ENCODE measurements at places on chromosomes 16 and 17.
A peak's percentile ranks its signal among the peaks of the same experiment; 100 is the strongest.

GRCh38 chr17:2041561-2042389 lies at the start of gene OVCA2:
Gene OVCA2, plus strand, starts transcription at chr17:2042022. Its CDS starts 26 bp downstream, at chr17:2042048.
- peak; percentile 97 for DNase-seq
- peak within 1 kb of the TSS; percentile 47 for H3K4me3 ChIP-seq
- peak within 1 kb of the TSS; percentile 85 for H3K27ac ChIP-seq

- H3K4me3 ChIP-seq, result no peak overlapping the region
- H3K4me1 ChIP-seq, result no peaks in the 10 kb centered on the region
- H3K27ac ChIP-seq, result no peak overlapping the region
Measured at GRCh38 chr17:13104576-13104975, 86.7 kb upstream of the ELAC2 start.

DNA sequence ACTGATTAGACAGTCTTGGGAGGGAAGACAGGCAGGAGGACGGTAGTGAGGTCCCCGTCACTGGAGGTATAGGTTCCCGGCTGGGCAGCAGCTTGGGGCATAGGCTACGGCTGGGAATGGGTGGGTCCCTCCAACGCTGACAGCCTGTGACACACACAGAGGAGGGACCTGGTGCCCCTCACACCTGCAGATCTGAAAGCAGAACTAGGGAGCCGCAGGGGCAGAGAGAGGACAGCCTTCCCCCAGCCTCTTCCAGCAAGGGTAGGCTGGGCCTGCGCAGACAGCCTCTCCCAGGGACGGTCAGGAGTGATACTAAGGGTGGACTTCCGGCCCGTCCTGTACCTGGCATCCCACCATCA lies 2.0 kb downstream of the P2RX1 start:
- no peak overlapping the region for H3K4me3 ChIP-seq
- H3K27me3 ChIP-seq, result no peaks in the 10 kb centered on the region
- DNase-seq, result no peak
- no peak overlapping the region for H3K27ac ChIP-seq
- H3K4me1 ChIP-seq, result no peaks in the 10 kb centered on the region

- H3K4me1 ChIP-seq, result peaks cover 19% of the 10 kb centered on the region
- H3K4me3 ChIP-seq, result no peak overlapping the region
- no peak for DNase-seq
Measured at GRCh38 chr16:70526403-70526802, 2.8 kb downstream of the SF3B3 start.

DNA sequence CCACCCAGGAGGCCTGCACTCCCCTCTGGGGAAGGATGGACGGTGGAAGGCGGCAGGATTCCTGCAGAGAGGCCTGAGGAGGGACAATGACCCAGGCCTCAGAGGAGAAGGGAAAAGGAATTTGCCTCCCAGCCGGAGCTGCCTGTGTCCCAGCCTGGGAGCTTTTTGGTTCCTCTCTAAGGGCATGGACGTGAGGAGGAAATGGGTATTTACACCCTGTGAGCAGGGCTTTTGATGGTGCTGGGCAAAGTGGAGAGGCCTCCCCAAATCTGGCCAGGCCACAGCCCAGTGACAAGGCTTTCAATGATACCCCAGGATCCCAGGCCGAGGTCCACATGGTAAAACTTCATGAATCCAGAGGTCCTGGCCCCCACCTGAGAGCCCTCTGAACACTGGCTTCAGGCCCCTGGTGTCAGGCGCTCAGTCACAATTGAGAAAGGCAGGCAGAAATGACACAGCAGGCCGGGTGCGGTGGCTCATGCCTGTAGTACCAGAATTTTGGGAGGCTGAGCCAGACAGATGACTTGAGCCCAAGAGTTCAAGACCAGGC lies 56.0 kb upstream of the DOC2B start:
- no peak for DNase-seq
- no peaks in the 10 kb centered on the region for H3K4me1 ChIP-seq
- H3K27me3 ChIP-seq, result no peaks in the 10 kb centered on the region
- no peaks in the 10 kb centered on the region for H3K36me3 ChIP-seq

DNA sequence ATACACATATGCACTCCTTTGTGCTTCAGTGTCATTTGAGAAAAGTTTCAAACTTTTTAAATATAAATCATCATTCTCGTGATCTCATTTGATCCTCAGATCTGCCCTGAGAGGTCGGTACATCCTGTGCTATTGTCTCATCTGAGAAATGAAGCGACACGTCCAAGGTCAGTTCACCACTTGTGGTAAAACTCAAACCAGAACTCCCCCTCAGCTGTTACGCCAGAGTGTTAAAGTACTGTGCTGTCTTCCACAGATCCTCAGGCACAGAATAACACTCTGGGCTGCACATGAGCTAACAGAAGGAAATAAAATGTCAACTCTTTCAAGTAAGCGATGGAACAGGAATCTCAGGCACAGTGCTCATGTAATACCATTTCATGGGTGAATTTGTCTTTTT lies 31.4 kb downstream of the ANKFN1 start:
- no peak overlapping the region for H3K27ac ChIP-seq
- no peaks in the 10 kb centered on the region for H3K4me1 ChIP-seq
- H3K36me3 ChIP-seq, result no peaks in the 10 kb centered on the region
- no peak for DNase-seq
- H3K27me3 ChIP-seq, result no peaks in the 10 kb centered on the region

GRCh38 chr17:4582691-4583090 lies 1.6 kb upstream of the SMTNL2 start:
- H3K27ac ChIP-seq, result no peak overlapping the region
- no peak for DNase-seq
- H3K4me1 ChIP-seq, result peaks cover 14% of the 10 kb centered on the region

- H3K4me1 ChIP-seq, result no peaks in the 10 kb centered on the region
- H3K4me3 ChIP-seq, result no peak overlapping the region
- H3K27me3 ChIP-seq, result no peaks in the 10 kb centered on the region
- H3K36me3 ChIP-seq, result no peaks in the 10 kb centered on the region
- H3K27ac ChIP-seq, result no peak overlapping the region
Measured at GRCh38 chr17:58991718-58992331, 114.9 kb downstream of the TRIM37 start.

DNA sequence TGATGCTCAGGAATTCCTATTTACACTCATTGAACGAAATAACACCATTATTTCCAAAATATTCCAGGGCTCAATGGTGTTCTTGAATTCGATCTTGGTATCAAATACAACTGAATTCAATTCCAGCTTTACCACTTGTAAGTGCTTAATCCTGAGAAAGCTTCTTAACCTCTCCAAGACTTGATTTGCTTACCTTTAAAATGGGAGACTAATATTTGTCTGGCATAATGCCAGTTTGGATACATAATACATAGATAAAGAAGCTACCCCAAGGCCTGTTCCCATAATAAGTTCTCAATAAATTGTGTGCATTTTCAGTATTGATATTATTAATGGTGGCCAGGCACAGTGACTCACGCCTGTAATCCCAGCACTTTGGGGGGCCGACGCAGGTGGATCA lies 368.9 kb upstream of the MAF start:
- H3K4me3 ChIP-seq, result no peak overlapping the region
- no peaks in the 10 kb centered on the region for H3K27me3 ChIP-seq
- peak overlapping the region; percentile 44 for H3K27ac ChIP-seq
- H3K4me1 ChIP-seq, result no peaks in the 10 kb centered on the region
- no peak for DNase-seq

- H3K27me3 ChIP-seq, result no peaks in the 10 kb centered on the region
- peak overlapping the region; percentile 94 for H3K27ac ChIP-seq
- H3K4me3 ChIP-seq, result peak overlapping the region; percentile 96
- H3K4me1 ChIP-seq, result no peaks in the 10 kb centered on the region
Measured at GRCh38 chr17:75269844-75270217, 1.2 kb downstream of the MIF4GD start.

- H3K4me3 ChIP-seq, result no peak overlapping the region
- no peaks in the 10 kb centered on the region for H3K27me3 ChIP-seq
- no peaks in the 10 kb centered on the region for H3K36me3 ChIP-seq
- H3K27ac ChIP-seq, result peak overlapping the region; percentile 96
Measured at GRCh38 chr16:4696905-4697847, 3.8 kb downstream of the NUDT16L1 start.

GRCh38 chr17:9355846-9356245 lies 219.8 kb downstream of the STX8 start:
- H3K36me3 ChIP-seq, result no peaks in the 10 kb centered on the region
- H3K4me1 ChIP-seq, result no peaks in the 10 kb centered on the region
- no peak overlapping the region for H3K27ac ChIP-seq
- DNase-seq, result no peak
- no peaks in the 10 kb centered on the region for H3K27me3 ChIP-seq

- no peaks in the 10 kb centered on the region for H3K36me3 ChIP-seq
- H3K27ac ChIP-seq, result no peak overlapping the region
- H3K4me1 ChIP-seq, result no peaks in the 10 kb centered on the region
- H3K4me3 ChIP-seq, result no peak overlapping the region
Measured at GRCh38 chr16:85446951-85447692, 166.0 kb upstream of the GSE1 start.

- no peak for DNase-seq
- H3K4me1 ChIP-seq, result no peaks in the 10 kb centered on the region
- no peak overlapping the region for H3K4me3 ChIP-seq
- H3K27me3 ChIP-seq, result no peaks in the 10 kb centered on the region
Measured at GRCh38 chr16:85696781-85697180, 8.0 kb upstream of the GINS2 start.

DNA sequence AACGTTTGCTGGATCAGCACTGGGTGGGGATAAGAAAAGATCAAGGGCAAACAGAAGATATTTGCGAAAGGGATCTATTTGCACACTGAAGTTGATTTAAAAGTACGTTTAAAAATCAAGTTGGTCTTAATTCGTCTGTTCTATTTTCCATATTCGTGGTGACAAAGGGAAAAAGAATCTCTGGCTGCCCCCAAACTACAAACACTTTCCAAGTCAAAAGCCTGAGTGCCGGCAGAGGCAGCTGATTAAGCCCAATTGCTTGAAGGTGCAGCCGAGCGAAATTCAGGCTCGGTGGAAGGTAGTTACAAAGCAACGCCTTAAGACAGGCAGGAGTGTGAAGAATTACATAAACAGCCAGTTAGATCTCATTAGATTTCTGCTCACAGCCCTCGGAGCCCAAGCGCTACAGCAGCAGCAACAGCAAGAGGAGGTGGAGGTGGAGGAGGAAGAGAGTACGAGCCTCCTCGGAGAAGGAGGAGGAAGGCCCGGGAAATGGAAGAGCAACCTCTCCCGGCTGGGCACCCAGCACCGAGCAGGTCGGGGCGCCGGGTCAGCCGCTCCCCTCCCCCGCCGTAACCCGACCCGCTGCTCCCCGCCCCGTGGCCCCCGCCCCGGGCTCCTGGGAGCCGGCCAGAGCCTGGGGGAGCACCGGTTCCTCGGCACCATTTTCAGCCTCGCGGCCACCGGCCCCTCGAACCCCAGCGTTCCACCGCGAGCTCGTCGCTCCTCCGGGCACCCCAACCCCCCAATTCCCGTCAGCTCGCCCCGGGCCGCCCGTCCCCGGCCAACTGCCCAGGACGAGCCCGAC lies 890 bp downstream of the TOB1 start:
- H3K4me1 ChIP-seq, result no peaks in the 10 kb centered on the region
- peak overlapping the region; percentile 99 for H3K4me3 ChIP-seq
- H3K27me3 ChIP-seq, result no peaks in the 10 kb centered on the region

DNA sequence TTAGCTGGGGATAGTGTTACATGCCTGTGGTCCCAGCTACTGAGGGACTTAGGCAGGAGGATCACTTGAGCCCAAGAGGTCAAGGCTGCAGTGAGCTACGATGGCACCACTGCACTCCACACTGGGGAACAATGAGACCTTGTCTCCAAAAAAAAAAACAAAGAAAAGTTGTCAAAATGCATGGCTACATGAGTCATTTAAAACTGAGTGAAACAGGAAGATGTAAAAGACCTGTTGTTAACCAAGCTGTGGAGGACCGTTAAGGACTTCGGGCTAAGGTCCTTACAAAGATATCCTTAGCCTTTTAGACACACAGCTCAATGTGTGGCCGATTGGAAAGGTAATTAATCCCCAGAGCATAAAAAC lies 25.1 kb downstream of the ZP2 start:
- no peak overlapping the region for H3K27ac ChIP-seq
- H3K4me3 ChIP-seq, result no peak overlapping the region
- H3K4me1 ChIP-seq, result no peaks in the 10 kb centered on the region
- H3K27me3 ChIP-seq, result no peaks in the 10 kb centered on the region

GRCh38 chr17:80703142-80703478 lies 158.5 kb downstream of the RPTOR start:
- no peaks in the 10 kb centered on the region for H3K4me1 ChIP-seq
- no peaks in the 10 kb centered on the region for H3K27me3 ChIP-seq
- DNase-seq, result no peak
- no peak overlapping the region for H3K4me3 ChIP-seq

DNA sequence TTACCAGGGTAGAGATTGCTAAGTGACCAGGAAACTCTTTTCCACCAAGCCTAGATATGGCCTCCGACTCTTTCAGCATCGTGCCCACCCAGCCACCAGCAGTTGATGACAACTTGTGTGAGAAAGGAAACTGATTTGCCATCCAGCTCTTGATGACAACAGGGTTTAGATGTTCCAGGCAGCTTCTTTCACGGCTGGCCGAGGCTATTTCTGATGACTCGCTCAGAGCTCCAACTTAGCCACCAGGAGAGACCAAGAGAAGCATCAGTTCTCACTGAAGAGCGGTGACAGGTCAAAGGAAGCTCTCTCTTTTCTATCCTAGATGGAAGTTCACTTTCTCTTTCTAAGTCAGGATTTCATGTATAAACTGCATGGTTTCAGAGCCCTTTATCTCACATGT lies 61.2 kb downstream of the MPHOSPH6 start:
- H3K27me3 ChIP-seq, result no peaks in the 10 kb centered on the region
- no peak overlapping the region for H3K27ac ChIP-seq
- no peak for DNase-seq
- H3K36me3 ChIP-seq, result no peaks in the 10 kb centered on the region
- H3K4me1 ChIP-seq, result no peaks in the 10 kb centered on the region

GRCh38 chr16:50520451-50521245 lies 27.5 kb upstream of the NKD1 start:
- no peaks in the 10 kb centered on the region for H3K36me3 ChIP-seq
- H3K27me3 ChIP-seq, result no peaks in the 10 kb centered on the region
- no peak for DNase-seq
- no peak overlapping the region for H3K27ac ChIP-seq
- no peaks in the 10 kb centered on the region for H3K4me1 ChIP-seq

DNA sequence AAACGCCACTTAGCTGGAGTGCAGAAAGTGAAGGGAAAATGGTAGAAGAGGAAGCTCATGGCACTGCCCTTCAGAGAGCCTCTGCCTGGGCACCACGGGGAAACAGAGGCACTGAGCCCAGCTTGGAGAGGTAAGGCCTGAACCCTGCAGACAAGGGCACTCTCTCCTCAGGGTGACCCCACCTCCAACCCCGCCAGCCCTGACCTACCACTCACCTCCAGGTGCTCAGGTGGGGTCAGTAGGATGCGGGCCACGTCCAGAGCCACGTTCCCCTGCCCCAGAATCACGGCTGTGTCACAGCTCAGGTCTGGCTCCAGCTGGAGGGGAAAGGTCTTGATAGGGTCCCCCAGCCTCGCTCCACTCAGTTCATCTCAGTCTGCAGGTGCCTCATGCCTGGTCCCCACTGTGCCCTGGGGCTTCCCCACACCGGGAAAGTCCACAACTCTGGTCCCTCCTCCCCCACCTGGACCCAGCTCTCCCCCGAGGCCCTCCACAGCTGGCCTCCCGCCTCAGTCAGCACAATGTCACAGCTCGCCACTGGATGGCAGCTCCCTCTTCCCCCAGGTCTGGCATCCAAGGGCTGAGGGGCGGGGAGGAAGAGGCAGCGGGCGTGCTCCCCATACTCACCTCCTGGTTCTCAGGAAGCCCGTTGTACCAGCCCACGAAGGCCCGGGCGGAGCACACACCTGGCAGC lies 6.0 kb upstream of the GRIN2C start:
- no peak overlapping the region for H3K27ac ChIP-seq
- H3K36me3 ChIP-seq, result no peaks in the 10 kb centered on the region
- no peak for DNase-seq
- no peak overlapping the region for H3K4me3 ChIP-seq
- peaks cover 5% of the 10 kb centered on the region for H3K27me3 ChIP-seq

- H3K27ac ChIP-seq, result no peak overlapping the region
- H3K27me3 ChIP-seq, result no peaks in the 10 kb centered on the region
- H3K4me1 ChIP-seq, result no peaks in the 10 kb centered on the region
- DNase-seq, result no peak
- H3K4me3 ChIP-seq, result no peak overlapping the region
- no peaks in the 10 kb centered on the region for H3K36me3 ChIP-seq
Measured at GRCh38 chr17:44272321-44272951, 4.5 kb upstream of the SLC4A1 start.
